Mesothelial cell of epicardium (in vitro differentiated cells): ENCODE measurements at places on chromosomes 2 and 18.

GRCh38 chr18:44818668-44819403 is 138.1 kb downstream of the SETBP1 start:
- DNase-seq = no peak

- DNase-seq = no peak
Observed at GRCh38 chr2:168550670-168551069, 94.6 kb downstream of the CERS6 start.

DNA sequence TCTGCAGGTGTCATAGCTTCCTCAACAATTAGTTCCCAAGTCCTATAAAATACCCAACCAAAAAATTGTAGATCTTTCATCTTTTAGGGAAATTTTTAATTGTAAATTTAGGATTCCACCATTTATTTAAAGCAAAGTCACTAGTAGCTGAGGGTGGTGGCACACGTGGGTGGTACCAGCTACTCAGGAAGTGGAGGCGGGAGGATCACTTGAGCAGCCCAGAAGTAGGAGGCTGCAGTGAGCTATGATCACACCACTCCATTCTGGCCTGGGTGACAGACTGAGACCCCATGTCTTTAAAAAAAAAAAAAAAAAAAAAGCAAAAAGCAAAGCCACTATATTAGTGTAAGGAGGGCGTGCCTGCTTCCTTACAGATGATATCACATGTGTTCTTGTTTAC is 60.3 kb upstream of the GREB1L start:
- DNase-seq = no peak

GRCh38 chr18:55448420-55448819 is 139.6 kb downstream of the TCF4 start:
- no peak for DNase-seq

GRCh38 chr2:217158928-217159327 is 299.1 kb upstream of the TNP1 start:
- no peak for DNase-seq

GRCh38 chr2:187504312-187504921 is 49.8 kb downstream of the TFPI start:
- DNase-seq = no peak

- DNase-seq = no peak
Observed at GRCh38 chr2:202104286-202104870, 31.3 kb downstream of the KIAA2012 start.

GRCh38 chr2:88437010-88437409 is 15.5 kb downstream of the FOXI3 start:
- DNase-seq = no peak

DNA sequence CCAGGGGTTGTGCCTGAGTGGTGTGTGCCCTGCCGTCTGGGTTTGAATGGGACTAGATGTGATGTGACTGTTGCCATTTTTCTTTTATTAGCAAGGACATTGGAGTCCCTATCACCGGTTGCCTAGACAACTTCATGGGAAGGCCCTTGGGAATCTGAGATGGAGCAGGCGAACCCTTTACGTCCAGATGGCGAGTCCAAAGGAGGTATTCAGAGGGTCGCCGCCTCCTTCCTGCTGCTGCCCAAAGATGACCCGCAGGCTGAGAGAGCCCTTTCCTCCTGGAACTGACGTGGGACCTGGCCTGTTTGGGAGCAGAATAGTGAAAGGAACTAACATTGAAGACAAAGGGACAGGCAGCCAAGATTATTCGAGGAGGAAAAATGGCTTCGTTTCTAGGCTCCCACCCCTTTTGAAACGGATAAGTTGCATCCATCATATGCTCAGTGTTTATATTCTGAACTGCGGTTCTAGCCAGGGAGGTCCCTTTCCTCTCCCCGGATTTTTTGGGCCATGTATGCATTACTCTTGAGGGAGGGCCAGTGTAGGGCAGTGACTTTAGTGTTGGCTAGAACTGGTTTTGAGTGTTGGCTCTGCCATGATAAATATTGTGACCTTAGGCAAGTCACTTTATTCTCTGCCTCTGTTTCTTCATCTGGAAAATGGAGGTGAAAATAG is 673 bp downstream of the CENPO start:
- DNase-seq = no peak

- DNase-seq = no peak
Observed at GRCh38 chr2:132789066-132789465, 119.1 kb upstream of the LYPD1 start.

DNA sequence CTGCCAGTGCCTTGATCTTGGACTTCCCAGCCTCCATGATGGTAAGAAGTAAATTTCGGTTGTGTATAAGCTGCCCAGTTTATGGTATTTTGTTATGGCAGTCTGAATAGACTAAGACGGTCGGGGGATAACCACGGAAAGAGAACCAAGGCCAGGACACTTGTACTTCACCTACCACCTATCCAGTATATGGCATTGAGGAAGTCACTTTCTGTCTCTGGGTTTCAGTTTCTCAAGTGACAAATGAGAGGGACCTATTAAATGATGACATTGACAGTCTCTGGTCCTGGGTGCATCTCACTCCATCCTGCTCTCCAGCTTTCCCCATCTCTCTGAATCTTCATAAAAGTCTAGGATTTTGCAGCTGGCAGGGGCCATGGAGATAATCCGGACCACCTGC is 183.8 kb upstream of the MSH6 start:
- no peak for DNase-seq

GRCh38 chr2:104371087-104371781 is 482.7 kb upstream of the POU3F3 start:
- no peak for DNase-seq

- DNase-seq = peak; percentile 65
Observed at GRCh38 chr2:184598316-184599053, at the start of gene ZNF804A. ZNF804A (plus strand) TSS chr2:184598529; CDS start chr2:184598960, 431 bp downstream.

DNA sequence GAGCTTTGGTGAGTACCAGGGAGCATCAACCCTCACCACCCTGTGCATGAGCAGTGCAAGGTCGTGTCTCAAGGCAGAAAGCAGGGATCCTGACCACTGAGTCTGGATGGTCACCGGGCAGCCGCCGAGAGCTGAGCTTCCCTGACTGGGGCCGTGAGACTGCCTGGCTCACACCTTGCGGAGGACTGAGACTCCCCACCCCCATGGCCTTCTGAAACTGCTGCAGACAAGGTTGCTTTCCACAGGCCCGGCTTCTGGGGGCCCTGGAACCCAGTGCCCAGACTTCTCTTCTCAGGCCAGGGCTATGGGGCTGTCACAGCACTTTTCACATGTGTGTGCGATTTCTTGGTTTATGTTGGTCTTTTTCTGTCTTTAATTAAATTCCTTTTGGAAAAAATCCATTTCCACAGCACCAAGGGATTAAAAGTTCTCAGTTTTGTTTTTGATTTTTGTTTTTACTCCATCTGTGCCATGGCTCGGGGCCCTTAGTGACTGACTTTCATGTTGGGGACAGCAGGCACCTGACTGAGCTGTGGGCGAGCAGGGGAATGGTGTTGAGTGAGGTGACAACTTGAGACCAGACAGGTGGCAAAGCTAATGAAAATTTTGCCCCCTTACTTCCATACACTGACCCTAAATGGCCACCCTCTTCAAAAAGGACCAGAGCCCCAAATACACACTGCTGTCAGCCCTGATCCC is 297.9 kb downstream of the CYP26B1 start:
- no peak for DNase-seq

GRCh38 chr2:86439879-86440630 is 1.1 kb upstream of the KDM3A start:
- DNase-seq = no peak

- peak; percentile 48 for DNase-seq
Observed at GRCh38 chr2:2328848-2329247, 2.2 kb downstream of the MYT1L start.

GRCh38 chr2:61253136-61253535 is 91.1 kb downstream of the C2orf74 start:
- no peak for DNase-seq

- no peak for DNase-seq
Observed at GRCh38 chr2:207224791-207225482, 59.2 kb upstream of the KLF7 start.

DNA sequence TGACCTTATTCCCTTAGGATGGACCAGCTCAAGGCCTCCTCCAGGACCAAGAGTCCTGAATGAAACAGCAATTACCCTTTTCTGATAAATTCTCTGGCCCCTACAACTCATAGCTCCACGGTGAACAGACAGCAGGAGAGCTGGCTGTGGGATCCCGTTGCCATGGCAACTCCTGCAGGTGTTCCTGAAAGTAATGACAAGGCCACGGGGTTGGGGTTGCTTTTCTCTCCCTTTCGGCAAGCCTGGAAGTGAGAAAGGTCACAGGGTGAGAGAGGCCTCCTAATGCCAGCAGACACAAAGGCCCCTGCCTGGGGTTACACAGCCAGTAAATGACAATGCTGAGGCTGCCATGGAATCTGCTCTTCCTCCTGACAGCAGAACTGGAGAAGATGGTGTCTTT is 403.0 kb downstream of the NBAS start:
- no peak for DNase-seq

DNA sequence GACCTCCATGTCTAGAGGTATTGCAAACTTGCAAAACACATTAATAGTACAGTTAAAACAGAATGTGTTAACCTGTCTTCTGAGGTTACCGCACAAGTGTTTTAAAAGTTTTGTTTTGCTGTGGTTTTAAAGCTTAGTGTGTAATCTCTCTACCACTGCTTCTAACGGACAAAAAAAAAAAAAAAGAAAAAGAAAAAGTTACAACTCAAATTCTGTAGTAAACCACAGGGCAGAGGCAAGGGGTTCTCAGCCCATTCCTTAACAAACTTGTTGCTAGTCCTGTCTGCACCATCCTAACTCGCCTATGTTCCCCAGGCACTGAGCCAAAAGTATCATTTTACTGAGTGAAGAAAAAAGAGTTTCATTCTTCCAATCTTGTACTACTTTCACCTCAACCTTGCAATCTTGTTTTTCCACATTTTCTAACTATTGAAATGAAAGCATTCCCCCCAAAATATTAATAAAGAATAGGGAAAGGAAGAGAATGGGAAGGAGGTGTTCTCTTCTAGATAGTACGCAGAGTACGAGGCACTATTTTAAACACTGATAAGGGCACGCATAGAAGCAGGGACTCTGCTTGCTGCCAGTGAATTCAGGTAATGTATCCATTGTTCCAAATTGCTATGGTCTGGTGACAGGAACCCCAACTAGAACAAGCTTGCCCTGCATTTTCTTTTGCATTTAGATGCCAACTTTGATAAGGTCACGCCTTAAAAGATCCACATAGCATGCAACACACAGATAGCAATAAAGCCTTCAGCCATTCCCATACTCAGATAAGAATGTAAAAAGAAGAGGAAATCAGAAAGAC is 47.1 kb downstream of the IKZF2 start:
- no peak for DNase-seq

GRCh38 chr2:65464604-65465003 is 32.2 kb upstream of the SPRED2 start:
- DNase-seq = no peak

- no peak for DNase-seq
Observed at GRCh38 chr18:33708876-33709275, 130.9 kb downstream of the ASXL3 start.

DNA sequence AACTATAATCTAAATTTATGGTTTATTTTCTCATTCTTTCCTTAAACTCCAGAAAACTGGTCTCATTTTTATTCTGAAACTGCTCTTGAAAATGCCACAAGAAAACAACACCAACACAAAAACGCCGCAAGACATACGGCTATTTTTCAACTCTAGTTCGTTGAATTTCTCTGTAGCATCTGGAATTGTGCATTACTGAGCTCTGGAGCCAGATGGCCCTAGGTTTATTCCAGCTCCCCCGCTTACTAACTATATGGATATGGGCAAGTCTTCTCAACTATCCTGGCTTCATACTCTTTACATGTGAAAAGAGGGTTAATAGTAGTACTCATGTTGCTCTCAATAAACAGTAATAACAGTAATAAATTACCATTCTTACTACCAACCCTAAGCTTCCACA is 19.9 kb downstream of the FAM98A start:
- no peak for DNase-seq

DNA sequence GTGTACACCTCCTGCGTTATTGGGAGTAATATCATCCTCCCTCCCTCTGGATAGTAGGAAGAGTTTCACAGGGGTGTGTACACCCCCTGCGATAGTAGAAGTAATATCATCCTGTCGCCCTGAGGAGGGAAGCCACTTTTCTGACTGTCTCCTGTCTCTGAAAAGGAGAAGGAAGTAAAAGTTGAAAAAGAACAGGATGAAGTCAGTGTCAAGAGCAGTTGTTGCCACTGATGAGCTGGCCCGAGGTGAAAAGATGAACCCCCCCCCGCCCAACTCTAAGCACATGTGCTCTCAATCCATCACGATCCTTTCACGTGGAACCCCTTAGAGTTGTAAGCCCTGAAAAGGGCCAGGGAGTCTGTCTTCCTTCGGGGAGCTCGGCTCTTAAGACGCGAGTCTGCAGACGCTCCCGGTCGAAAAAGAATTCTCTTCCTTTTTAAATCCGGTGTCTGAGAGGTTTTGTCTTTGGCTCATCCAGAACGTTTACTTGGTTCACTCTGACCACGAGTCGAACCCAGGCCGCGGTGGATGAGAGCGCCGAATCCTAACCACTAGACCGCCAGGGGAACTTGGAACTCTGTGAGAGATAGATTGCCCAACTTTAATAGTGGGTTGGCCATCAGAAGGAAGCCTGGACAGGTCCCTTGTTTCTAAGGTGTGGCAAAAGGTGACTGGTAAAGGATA is 22.4 kb upstream of the NAGK start:
- DNase-seq = no peak
